ENCODE measurements at places on chromosomes 4 and X. TPM values are rescaled to one million over a fixed set of nuclear protein-coding genes. Genes with fewer than 3 reads are reported as not detected.

Gene IRS4
- not detected for total RNA-seq

Gene SHROOM3
- 248 TPM for total RNA-seq

Gene GAGE1
- total RNA-seq: not detected

Gene TRIM60
- not detected for total RNA-seq

Gene SOD3
- 28.2 TPM for total RNA-seq

Gene CD38
- total RNA-seq: 5.7 TPM

Gene CSAG2
- total RNA-seq: not detected

Gene UGT2B15
- 85.7 TPM for total RNA-seq

- DNase-seq: no peak
Measured at GRCh38 chr4:187491959-187492358, 503.6 kb upstream of the ZFP42 start.

DNA sequence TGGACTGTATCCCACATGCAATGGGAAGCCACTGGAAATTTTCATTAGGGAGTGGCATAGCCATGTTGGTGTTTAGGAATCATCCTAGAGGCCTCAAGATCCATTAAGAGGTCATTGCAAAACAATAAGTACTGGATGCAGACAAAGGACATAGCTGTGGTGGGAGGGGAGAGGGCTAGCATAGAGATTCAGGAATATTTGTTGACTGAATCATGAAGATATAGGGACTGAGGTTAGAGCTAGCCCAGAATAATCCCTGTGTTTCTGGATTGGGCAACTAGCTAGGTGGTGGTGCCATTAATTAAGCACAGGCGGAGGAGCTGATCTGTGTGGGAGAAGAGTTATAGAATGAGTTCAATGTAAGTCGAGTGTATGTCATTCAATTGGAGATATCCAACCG is 135.0 kb downstream of the RAB28 start:
- DNase-seq: no peak

GRCh38 chr4:108527723-108528122 is 92.7 kb upstream of the RPL34 start:
- DNase-seq: no peak

DNA sequence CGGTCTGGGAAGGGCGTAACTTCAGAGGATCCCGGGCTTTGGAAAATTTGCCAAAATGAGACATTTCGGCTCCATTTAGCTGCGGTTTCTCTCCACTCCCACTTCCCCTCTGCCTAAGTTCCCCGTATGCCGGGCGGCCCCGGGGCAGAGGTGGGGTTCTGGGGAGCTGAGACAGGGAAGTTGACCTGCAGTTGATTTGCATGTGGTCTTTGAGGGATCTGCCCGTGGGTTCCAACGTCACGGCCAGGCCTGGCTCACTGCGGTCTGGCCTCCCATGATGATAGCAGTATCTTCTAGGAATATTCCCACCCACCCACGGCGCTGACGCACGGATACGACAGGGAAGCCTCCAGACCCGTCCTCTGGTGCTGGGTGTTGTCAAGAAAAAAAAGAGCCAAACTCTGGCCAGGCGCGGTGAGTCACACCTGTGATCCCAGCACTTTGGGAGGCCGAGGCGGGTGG is 27.3 kb upstream of the CRLF2 start:
- DNase-seq: peak; percentile 61

DNA sequence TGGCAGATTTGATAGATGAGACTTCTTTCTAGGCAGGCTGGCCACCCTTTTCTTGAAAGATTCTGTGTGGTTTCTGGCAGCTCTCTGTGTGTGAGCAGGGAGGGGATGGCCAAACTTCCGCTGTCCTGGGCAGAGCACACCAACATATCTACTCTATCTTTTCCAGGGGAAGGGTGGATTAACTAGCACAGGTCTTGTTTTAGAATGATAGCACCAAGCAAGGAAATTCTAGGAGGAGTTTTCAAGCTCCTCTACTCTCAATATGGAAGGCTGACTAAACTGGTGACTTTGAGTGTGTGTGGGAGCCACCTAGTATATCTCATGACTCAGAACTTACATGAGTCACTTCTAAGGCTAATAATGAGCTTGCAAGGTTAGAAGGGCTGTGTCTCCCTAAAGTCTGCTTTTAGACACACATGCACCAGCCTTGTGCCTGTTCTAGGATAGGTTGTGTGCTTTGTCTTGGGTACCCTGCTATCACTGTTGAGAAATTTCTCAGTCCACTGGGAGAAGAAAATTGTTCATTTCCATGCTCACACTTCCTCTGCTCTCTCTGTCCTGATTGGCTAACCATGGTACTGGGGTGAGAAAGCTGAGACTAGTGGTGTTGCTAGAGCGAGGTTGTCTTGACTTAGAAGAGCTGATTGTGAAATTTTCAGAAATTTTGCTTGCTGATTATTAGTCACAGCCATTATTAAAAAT is 72.9 kb downstream of the YIPF6 start:
- DNase-seq: no peak

DNA sequence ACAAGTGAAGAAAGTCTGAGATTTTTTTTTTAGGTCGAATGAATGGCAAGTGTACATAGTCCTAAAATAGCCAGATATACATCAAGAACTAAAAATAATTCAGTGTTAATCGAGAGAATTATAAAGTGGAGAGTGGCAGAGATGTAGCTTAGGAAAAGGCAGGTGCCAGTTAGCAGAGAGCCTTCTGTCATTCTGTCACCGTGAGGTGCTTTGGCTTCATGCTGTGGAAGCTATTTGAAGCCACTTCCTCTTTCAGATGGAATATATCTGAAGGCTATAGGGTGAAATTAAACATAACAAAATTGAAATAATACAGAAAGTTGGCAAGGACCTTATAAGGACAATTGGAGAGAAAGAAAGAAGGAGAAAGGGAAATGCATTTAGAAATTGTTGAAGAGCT is 756.3 kb downstream of the CCSER1 start:
- DNase-seq: no peak

DNA sequence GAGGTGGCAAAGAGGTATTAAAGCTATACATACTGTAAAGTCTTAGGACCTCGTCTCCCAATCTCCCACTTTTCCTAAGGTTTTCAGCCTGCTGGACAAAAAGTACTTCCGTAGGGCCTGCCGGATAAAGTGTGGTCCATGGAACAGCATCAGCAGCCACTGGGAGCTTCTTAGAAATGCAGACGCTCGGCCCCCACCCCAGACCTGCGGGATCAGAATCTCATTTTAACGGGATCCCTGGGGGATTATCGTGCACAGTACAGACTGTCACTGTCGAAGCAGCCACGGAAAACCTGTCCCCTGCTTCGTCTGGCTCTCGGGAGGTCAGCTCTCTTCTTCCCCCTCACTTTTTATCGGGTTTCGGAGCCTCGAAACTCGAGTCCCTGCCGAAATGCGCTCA is 802 bp downstream of the ADGRG2 start:
- no peak for DNase-seq

- DNase-seq: no peak
Measured at GRCh38 chr4:141090473-141090872, 42.8 kb downstream of the RNF150 start.

DNA sequence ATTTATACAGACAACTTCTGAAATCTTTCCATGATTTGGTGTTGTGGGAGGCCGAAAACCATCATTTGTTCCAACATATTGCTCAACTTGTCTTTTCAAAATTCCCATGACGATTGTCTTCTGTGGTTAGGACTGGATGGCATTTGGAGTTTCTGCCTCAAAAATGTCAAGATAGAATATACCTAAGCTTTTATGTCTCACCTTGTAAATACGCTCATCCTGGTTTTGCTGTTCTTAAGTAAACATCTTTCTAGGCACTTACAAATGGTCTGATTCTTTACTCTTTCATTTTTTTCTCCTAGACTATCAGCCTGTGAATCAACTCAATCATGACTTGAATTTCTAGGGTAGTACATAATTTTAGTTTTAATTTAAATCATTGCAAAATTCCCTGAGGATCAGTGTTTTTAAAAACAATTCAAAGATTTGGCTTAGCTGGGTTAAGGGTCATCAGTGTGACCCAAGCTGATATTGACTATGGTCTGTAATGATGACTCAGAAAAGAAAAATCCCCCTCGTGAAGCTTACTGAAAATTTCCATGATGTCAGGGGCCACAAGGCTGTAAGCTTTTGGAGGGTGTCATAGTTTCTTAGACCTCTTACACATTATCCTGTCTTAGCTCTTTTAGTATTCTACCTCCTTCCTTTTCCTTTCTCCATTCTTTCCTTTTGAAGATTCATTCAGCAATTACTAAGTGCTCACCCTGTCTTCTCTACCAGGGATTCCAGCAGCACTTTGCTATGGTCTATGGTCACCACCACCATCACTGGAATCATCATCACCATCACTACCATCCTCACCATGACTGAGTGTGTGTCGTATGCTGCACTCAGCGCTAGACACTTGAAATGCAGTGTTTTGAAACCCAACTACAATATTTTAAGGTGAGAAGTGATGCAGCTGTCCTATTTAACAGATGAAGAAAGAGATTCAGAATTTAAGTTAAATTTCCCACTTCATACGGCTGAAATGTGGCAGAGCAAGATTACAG is 124.4 kb downstream of the CPE start:
- no peak for DNase-seq

- DNase-seq: no peak
Measured at GRCh38 chrX:78378476-78379115, 51.2 kb upstream of the CYSLTR1 start.

DNA sequence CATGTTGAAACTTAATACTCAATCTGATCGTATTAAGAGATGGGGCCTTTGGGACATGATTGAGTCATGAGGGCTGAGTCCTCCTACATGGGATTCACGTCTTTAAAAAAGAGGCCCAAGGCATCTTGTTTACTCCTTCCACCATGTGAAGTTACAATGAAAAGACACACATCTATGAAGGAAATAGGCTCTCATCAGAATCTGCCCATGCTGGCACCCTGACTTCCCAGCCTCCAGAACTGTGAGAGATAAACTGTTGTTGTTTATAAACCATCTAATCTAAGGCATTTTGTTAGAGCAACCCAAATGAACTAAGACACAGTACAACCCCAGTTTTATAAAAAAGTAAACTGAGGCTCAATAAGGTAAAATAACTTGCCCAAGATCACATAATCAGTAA is 32.3 kb downstream of the PPP3CA start:
- DNase-seq: no peak

GRCh38 chrX:83509254-83509801 is 1.2 kb downstream of the POU3F4 start:
- DNase-seq: no peak

DNA sequence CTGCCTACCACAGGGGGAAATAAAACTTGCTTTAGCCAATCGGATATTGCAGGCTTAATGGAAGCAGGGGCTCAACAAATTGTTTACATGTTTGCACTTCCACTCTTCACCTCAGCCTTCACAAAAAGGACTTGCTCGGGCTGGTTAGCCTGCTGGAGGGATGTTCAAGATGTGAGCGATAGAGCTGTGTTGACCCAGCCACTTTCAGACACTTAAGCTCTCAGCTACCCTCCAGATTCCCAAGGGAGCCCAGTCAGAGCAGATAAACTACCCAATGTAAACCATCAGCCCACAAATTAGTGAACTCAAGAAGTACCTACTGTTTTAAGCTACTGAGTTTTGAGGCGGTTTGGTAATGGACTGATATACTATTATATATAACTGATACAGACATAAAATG is 508.4 kb upstream of the FTHL17 start:
- no peak for DNase-seq

All from left colon (tissue), 2 donors.